Stimulated activated CD4-positive, alpha-beta T cell treated with anti-CD3 and anti-CD28 coated beads, TNF-alpha, amount 100 ng/mL, for 4 hours (primary cell): ENCODE measurements at places on chromosomes 7 and 10.

GRCh38 chr7:30654296-30655090, 27.8 kb downstream of the CRHR2 start:
- DNase-seq = no peak

DNA sequence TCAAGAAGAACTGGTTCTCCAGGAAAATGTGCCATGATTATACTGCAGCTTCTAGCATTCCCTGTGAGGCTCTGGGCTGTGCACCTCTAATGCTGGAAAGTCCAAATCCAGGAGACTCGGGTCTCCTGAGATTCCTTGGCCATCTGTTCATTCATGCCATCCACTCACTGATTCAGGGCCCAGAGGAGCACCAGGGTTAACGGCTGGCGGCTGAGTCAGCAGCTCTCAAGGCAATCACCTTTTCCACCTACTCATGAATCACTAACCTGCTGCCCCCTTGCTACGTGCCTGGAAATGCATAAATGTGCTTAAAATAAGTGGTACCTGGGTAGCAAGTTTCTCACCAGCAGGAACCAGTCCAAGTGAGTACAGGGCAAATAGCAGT, 132.7 kb downstream of the KCNMA1 start:
- no peak for DNase-seq

DNA sequence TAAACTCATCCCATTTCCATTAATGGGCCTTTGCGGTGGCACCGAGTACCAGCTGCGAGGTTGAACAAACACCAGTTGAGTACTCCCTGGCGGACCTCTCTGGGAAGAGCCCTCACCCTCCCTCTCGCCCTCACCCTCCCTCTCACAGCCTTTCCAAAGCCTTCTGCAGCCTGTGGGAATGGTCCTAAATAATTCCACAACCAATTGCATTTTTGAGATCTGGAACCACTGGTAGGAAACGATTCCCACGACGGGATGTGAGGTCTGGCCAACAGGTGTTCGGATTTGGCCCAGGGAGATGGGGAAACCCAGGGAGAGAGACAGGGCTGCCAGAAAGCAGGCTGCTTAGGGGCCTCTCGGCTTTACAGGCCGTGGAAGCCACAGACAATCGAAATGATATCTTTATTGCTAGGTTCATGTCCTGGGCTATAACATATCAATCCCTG, 5.3 kb downstream of the PTF1A start:
- DNase-seq = no peak

DNA sequence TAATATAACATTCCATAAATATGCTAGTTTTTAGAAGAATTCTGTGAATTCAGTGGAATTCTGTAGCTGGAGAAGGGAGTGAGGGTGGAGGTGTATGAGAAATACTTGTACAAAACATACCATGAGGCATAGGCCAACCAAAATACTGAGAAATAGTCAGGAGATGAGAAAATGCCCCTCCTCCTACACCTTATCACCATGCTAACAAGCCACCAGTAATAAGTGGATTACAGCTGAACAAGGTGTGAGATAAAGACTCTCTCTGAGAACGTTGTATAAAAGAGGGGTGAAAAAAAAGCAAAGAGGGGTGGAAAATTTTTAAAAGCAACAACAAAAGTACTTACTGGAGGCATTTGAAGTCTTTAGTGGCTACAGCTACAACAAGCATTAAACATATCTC, 90.4 kb upstream of the IGFBP3 start:
- DNase-seq = no peak

DNA sequence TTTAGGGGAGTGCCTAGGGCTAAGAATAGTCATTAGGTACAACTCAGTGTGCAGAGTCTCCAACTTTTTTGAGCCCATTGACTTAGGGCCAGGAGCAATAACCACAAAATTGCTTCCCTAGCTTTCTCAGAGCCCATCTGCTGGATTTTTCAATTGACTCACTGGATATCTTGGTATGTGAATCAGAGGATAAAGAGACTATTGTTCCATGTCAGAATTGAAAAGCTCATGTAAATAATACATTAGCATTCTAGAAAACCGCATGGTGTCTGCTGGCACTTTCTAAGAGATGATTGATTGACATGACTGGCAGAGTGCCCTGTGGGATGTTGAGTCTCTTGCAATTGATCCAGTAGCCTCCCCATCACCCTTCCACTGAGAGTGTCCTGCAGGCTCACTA, 246.2 kb downstream of the CCDC7 start:
- DNase-seq = no peak

DNA sequence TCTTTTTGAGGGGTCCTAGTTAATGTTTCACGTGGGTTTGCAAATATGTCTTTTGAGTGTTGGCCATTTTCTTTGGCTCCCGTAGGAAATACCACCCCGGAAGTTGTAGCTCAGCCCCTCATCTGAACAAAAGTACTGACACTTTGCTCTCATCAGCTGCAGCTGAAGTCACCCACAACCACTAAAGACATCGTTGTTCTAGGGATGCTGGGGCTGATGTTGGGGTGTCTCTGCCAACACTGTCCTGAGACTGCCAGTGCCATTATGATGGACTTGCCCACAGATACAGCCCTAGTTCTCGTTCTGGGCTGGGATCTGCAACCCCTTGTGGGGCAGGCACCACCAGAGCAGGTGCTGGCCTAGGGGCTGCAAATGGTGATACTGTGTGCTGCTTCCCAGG, 82.6 kb upstream of the ARHGAP21 start:
- DNase-seq = no peak

DNA sequence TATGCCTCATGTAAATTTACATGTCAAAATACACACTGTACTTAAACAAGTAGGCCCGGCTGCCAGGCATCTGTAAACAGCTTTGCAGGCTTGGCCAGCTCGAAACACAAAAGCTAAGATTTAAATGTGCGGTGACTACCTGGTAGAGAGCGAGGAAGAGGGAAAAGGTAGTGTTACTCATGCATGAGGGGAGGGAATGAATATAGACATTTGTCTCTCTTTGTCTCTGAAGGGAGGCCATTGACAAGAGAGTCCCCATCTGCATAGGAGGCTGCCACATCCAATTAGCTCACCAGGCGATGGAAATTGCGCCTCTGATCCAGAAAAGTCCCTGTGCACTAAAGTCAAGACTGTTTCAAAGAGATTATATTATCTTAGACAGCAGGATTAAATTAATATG, 535.8 kb downstream of the PTPRN2 start:
- DNase-seq = no peak

DNA sequence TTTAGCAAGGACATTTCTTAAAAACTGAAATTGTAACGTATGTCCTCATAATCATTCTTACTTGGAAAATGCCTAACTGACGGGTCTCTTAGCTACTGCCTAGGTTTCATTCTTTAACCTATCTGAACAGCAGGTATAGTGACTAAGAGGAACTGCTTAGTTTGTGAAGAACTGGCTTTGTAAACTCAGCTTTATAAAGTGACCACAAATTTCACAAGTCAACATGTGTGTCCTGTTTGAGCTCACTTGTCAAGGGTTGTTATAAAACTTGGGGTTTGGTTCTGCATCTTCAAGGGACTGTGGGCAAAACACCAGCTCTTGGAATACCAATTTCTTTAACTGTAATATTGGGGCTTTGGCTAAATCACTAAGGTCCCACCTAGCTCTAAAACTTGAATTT, 32.2 kb downstream of the MRPS33 start:
- DNase-seq = no peak

DNA sequence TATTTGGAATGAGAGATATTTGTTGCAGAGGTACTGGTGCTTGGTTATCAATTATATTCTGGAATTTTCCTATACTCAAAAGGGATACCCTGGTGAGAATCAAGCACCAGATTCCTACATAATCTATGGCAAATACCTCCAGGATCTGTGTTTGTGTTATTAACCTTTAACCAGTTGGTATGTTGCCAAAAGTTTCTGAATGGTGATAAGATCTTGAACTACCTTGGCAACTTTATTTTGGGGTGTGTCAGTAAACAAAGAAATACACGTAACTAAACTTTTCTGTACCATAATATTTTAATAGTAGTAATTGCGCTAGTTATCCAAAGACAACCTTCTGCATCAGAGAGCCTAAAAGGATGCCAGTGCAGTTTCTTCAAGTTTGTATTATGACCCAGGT, 13.4 kb downstream of the SCIN start:
- DNase-seq = no peak

DNA sequence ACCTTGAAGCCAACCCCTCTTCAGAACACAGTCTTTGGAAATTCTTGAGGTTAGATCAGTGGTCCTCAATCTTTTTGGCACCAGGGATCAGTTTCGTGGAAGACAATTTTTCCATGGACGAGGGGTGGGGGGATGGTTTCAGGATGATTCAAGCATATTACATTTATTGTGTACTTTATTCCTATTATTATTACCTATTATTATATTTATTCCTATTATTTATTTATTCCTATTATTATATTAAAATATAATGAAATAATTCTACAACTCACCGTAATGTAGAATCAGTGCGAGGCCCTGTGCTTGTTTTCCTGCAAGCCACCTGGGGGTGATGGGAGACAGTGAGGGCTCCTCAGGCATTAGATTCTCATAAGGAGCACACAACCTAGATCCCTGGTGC, 17.9 kb downstream of the CAMK1D start:
- no peak for DNase-seq

DNA sequence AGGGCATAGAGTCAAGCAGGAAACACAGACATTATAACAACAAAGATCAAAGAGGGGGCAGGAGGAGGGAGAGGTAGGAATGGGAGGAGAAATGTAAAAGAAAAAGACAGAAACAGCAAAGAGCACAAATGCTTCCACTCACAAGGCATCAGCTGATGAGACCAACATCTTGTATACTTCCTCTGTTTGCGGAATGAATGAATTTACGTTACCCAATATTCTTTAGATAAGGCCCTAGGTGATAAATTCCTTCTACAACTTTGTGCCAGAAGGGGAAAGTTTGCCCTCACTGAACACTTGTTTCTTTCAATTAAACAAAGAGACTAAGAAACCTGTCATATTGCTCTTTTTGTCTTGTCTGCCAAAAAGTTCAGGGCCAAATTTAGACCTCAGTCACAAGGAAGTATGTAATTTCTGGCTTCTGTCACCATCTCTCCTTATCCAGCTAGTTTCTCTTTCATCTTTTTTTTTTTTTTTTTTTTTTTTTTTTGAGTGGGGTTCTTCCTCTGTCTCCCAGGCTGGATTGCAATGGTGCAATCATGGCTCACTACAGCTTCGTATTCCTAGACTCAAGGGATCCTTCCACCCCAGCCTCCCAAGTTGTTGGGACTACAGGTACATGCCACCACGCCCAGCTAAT, 116.4 kb upstream of the NANOS1 start:
- DNase-seq = no peak

- DNase-seq = no peak
These were observed 536 bp downstream of the C10orf105 start for GRCh38 chr10:71719042-71719441.

DNA sequence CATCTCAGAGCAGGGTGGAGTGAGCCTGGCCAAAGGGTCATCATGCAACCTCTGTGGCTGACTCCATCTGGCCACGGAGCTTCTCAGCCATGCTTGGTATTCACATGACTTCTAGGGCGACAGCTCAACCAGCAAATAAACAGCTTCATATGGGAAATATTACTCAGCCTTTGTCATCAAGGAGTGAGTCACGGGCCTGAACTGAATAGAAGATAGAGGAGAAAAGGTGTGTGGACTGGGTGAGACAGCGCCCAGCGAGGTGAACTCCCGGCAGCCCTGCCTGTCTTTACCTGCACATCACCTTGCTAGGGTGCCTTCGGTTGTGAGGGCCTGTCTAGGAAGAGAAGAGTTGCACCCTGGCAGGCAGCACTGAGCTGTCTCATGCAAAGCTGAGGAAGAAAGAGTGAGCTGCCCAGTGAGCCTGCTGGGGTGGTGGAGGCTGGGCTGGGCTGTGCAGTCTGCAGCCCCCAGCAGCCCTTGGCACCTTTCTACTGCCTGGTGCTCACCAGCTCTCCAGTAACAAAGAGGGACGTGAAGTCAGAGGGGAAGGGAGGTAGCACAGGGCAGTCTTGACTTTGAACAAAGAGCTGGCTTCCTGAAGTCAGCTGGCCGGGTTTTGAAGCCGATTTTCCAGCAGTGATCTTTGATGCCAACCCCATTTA, 114.2 kb downstream of the EGFR start:
- DNase-seq = no peak

GRCh38 chr7:35728412-35729060, 33.6 kb upstream of the HERPUD2 start:
- DNase-seq = no peak

DNA sequence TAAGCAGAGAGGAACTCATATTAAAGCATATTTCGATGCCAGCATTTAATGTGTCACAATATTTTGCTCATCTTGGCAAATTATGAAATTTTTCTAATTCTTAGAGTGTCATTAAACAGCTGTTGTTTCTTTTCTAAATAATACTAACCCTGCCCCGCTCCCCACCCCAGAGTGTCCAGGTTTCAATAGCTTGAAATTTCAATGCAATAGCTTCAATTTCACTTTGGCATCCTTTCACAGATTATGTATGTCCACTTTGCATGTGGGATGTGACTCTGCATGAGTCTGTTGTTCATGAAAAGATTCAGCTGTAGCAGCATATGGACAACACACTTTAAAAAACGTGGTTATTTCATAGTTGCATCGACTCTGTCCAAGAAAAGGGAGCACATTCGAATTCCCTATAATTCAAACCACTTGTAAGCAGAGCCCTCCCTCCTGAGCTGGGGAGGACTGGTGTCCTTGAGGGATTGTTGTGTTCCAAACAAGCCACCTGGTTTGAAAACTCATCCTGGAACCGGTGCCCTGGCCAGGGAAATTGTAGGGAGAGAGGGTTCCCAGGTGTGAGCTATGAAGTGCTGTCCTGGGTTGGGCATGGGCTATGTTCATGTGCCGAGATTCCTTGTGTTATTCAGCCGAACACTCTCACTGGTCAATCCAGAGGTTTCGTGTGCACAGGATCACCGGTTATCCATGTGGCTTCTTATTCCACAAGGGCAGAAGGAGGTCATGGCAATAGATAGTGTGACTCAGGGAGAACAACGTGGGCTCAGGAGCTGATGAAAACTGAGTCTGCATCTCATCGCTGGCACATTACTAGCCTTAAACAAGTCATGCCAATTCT, 64.6 kb upstream of the CREB5 start:
- no peak for DNase-seq

DNA sequence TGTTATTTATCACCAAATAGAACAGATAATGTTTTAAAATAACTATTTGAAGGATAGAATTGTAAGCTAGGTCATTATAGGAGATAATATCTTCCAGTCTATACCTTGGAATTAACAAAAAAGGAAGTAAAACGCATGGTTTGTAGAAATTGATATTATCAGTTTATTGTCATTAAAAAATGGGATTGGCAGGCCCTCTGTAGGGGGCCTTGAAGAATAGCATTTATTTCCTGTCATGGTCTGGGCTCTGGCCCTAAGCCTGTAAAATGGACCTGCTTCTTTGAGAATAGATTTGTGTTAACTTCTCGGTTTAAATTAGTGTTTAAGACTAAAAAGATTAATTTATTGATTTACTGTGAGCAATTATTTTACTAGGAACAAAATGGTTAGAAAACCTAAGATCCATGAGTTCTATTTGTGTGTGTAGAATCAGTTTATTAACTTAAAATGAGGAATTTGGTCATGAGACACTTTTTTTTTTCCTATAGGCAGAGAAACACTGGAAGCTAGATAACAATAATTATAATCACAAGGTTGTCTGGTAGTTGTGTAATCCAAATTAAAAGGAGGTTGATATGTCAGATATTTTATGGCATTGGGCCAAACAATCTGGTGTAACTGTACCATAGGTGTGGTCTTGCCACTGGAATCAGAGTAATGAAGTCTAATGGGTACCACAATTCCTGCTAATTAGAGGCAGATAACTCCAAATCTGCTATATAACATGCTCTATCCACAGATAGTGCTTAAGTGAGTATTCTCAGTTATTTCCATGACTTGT, 197.4 kb upstream of the FOXP2 start:
- DNase-seq = no peak

- no peak for DNase-seq
These were observed 8.0 kb upstream of the HSPB1 start for GRCh38 chr7:76294344-76295024.
